ENCODE measurements at places on chromosomes 11 and 22. TPM values are rescaled to one million over a fixed set of nuclear protein-coding genes. Genes with fewer than 3 reads are reported as not detected.

The PLAAT5 gene
- not detected for total RNA-seq

The C11orf16 gene
- not detected for total RNA-seq

The TMEM151A gene
- 0.58 TPM for total RNA-seq

The OR8B8 gene
- total RNA-seq: not detected

The C22orf42 gene
- total RNA-seq: not detected
